ENCODE measurements at places on chromosomes 16 and 17. TPM values are rescaled to one million over a fixed set of nuclear protein-coding genes. Genes with fewer than 3 reads are reported as not detected.

DNA sequence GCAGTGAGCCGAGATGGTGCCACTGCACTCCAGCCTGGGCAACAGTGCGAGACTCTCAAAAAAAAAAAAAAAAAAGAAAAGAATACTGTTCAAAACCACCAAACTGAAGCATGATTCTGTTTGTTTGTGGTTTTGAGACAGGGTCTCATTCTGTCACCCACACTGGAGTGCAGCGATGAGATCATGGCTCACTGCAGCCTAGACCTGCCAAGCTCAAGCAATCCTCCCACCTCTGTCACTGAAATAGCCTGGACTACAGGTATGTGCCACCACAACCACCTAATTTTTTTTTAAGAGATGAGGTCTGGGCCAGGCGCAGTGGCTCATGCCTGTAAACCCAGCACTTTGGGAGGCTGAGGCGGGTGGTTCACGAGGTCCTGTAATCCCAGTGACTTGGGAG, 4.3 kb downstream of the SUMO2 start:
- H3K4me3 ChIP-seq: no peak overlapping the region
- no peak for DNase-seq
- no peak overlapping the region for H3K27ac ChIP-seq
- no peaks in the 10 kb centered on the region for H3K27me3 ChIP-seq
- peaks cover 53% of the 10 kb centered on the region for H3K36me3 ChIP-seq

- peak overlapping the region; percentile 95 for H3K27ac ChIP-seq
- peak overlapping the region; percentile 87 for H3K4me3 ChIP-seq
Measured at GRCh38 chr16:88651276-88651988, 579 bp upstream of the CYBA start.

DNA sequence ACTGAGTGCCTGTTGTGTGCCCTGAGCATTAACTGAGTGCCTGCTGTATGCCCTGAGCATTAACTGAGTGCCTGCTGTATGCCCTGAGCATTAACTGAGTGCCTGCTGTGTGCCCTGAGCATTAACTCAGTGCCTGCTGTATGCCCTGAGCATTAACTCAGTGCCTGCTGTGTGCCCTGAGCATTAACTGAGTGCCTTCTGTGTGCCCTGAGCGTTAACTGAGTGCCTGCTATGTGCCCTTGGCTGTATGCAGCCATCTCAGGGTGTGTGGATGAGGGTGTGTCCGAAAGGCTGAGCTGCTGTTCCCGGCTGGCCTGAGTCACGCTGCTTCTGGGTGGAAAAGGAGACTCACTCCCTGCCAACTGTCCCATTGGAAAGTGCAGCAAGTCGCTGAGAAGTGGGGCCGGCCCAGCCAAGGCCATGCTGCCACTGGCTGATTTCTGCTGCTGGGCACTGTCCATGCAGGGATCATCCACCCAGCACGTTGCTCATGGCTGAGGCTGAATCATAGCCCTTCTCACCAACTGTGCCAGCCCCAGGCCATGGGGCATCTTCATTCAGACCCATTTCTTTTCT, 113.8 kb downstream of the OR1D5 start:
- H3K36me3 ChIP-seq: no peaks in the 10 kb centered on the region
- peaks cover 2% of the 10 kb centered on the region for H3K4me1 ChIP-seq
- no peak for DNase-seq
- no peak overlapping the region for H3K4me3 ChIP-seq
- H3K27me3 ChIP-seq: peaks cover 7% of the 10 kb centered on the region

- no peaks in the 10 kb centered on the region for H3K27me3 ChIP-seq
- no peak overlapping the region for H3K4me3 ChIP-seq
- no peak for DNase-seq
- no peak overlapping the region for H3K27ac ChIP-seq
- peaks cover 3% of the 10 kb centered on the region for H3K4me1 ChIP-seq
- H3K36me3 ChIP-seq: peaks cover 13% of the 10 kb centered on the region
Measured at GRCh38 chr17:28828294-28829040, 14.1 kb downstream of the FAM222B start.

DNA sequence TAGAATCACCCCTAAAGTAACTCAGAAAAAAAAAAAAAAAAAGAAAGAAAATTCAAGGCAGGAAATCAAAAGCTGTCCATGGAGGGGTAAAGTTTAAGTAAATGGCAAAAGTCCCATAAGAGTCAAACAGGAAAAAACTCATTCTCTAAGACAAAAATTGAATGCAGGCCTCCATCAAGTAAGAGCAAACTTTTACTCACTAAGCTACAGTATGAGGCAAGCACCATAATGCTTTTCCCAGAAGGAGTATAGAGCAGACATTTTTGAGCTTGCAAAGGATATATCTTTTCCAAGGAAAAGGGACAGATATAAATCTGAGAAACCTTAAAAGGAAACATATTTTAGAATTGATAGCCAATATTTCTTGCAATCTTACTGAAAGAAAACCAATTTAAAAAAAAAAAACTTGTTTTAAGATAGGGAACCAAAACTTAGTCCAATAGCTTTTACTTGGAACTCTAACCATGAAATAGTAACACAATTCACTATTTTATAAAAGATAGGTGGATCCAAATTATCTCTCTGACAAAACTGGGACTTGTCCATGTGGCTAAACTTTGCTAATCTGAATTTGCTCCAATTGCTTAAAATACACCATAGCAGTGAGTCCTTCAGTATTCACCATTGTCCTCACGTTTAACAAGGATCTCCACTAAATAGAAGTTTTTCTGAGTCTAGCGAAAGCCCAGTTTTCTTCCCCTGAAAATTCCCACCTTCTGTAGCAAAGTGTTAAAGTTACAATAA, 99.8 kb downstream of the CDH11 start:
- H3K4me1 ChIP-seq: no peaks in the 10 kb centered on the region
- no peaks in the 10 kb centered on the region for H3K27me3 ChIP-seq
- no peak overlapping the region for H3K27ac ChIP-seq
- no peak overlapping the region for H3K4me3 ChIP-seq
- no peak for DNase-seq

- DNase-seq: no peak
- peaks cover 19% of the 10 kb centered on the region for H3K36me3 ChIP-seq
- H3K4me3 ChIP-seq: no peak overlapping the region
- no peak overlapping the region for H3K27ac ChIP-seq
Measured at GRCh38 chr17:75468779-75469373, 12.4 kb downstream of the TMEM94 start.

GRCh38 chr16:27169511-27170071, 33.7 kb upstream of the KDM8 start:
- peak overlapping the region; percentile 39 for H3K4me3 ChIP-seq
- H3K4me1 ChIP-seq: peaks cover 46% of the 10 kb centered on the region
- peak; percentile 67 for DNase-seq
- H3K27me3 ChIP-seq: no peaks in the 10 kb centered on the region
- peaks cover 14% of the 10 kb centered on the region for H3K36me3 ChIP-seq

DNA sequence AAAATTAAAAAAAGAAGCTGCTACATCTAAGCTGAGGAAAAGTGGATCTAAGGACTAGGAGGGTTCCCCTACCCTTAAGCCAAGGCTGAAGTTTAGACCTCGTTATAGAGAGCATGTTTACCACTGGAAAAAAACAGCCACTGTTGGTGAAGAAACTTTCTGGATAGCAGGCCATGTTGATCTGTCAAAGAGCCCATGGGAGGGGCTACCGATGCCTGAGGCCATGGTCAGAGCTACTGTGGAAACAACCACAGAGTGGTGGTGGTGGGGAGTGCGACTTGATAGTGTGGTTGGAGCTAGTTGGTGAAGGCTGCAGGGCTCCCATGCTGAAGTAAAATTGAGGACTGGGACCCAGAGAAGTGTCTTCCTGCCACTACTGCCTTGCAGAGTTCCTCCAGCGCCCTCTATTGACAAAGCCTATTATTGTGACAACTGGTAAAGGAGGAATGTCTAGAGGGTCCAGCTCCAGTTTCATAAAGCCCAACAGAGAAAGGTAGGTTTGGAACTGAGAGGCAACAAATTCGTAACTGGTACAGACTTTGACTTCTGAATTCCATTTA, 12.7 kb upstream of the FAM20A start:
- H3K4me3 ChIP-seq: no peak overlapping the region
- no peak for DNase-seq
- peaks cover 16% of the 10 kb centered on the region for H3K27me3 ChIP-seq
- no peaks in the 10 kb centered on the region for H3K36me3 ChIP-seq
- peaks cover 2% of the 10 kb centered on the region for H3K4me1 ChIP-seq

The RCVRN gene
- not detected for total RNA-seq

The BRD7 gene
- 79.5 TPM for total RNA-seq

Measured in activated T-helper 2 cell treated with anti-CD3 and anti-CD28 coated beads, Interferon-gamma antibody, Interleukin-2, Interleukin-4, amounts not matched to agents 10 μg/mL and 5 μg/mL and 100 μg/mL, durations not matched to agents 14 hours and 24 hours and 36 hours (primary cell).